T-helper 2 cell (primary cell): ENCODE measurements at places on chromosomes 6 and 20.

- DNase-seq = no peak
Measured at GRCh38 chr6:143741480-143741879, 63.7 kb downstream of the PHACTR2 start.

- no peak for DNase-seq
Measured at GRCh38 chr6:70973604-70974003, 16.7 kb upstream of the B3GAT2 start.

DNA sequence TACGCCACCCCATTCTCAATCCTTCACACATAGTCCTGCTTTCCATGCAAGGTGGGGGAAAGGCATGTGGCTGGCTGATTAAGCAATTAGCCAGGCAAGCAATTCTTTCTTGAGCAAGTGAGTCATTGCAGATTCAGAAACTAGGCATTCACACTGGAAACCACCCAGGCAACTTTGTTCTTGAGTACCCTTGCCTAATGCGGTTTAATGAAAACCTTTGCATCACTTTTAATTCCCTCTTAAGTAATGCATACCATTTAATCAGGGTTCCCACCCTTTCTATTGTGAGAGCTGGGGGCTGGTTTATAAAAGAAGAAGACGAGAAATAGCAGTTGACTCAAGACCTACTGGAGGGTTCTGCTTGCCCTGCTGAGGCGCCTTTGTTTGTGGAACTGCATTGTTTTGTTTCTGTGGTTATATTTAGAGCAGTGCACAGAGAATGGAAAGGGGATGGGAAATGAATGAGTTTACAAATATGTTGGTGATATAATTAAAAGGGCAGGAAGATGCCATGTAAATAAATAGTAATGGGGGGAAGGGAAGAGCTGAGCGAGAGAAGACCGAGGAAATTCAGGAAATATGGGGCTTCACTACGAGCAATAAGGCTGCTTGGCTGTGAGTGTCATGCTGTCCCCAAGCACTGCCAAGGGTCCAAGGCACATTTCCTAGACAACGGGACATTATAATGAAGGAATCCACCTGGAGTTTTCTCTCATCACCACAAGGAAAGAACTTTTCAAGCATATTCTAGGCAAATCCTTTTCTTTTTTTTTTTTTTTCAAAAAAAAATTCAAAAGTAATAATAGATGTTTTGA, 48.8 kb upstream of the TSHZ2 start:
- no peak for DNase-seq

DNA sequence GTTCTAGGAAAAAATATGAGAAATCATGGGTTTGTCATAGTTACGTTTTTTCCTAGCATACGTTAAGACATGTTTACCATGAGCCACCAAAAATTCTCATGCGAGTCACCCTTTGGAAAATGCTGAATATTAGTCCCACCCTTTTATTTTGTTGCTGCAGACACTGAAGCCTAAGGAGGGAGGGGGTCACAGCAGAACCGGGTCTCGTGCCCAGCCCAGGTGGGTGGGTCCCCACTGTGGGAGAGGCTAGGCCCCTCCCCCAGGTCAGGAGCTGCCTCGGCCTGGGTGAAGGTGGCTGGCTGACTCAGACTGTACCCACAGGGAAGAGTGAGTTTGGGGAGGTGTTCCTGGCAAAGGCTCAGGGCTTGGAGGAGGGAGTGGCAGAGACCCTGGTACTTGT, 26.2 kb upstream of the SRF start:
- no peak for DNase-seq

DNA sequence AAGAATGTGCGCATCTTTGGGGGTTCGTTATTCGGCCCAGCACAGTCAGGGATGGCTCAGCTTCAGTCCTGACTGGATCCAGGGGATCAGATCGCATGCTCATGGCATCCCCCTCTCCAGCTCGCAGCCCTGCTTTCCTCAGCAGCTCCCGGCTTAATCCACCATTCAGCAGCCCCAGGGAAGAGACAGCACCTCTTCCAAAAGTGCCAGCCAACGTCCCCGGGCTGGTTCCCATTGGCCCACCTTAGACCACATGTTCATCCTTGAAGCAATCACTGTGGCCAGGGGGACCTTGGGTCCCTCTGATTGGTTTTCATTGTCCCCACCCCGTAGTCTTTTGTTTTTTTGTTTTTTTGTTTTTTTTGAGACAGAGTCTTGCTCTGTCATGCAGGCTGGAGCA, 188.7 kb downstream of the ZMYND8 start:
- no peak for DNase-seq

DNA sequence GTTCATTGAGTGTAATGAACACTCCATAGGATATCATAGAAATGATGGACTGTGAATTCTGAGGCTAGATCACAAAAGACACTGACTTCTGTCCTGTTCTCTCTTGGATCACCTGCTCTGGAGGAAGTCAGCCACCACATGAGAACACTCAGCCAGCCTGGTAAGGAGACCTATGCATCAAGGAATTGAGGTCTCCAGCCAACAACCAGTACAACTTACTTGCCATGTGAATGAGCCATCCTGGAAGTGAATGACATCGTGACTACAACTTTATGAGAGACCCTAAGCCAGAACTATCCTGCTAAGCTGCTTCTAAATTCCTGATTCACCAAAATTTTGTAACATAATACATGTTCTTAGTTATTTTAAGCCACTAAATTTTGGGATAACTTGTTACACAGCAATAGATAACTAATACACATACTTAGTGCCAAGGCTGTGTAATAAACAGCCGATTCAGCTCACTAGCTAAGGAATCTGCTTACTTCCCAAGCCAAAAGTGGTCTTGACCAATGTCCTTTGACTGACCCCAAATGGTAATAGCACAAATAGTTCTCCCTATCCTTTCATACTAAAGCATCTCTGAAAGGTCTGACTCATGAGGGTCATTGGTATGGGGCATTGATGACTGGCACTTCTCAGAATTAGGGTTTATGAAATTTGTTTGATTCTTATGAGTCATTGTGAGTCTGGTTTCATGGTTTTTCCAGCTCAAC, 6.9 kb upstream of the CTNNBL1 start:
- no peak for DNase-seq

- no peak for DNase-seq
Measured at GRCh38 chr6:15843764-15844163, 180.9 kb upstream of the DTNBP1 start.

DNA sequence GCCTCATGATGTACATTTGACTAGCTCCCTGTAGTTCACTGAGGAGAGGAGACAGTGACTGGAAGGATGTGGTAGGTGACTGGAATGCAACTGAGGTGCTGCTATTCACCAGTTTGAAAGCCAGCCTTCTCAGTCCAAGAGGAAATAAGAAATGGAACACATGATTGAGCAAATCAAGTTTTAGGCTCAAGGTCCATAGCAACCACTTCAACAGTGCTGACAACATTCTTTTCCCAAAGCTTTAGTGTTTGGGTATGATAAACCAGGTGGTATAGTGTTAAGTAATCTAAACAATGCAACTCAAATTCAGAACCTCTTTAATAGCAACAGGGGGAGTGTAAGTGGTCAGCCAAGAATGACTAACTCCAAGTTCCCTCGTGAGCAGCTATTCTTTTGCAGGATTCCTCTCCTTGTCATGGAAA, 9.2 kb downstream of the ZHX3 start:
- no peak for DNase-seq
